ENCODE measurements at places on chromosomes 7 and 10. TPM values are rescaled to one million over a fixed set of nuclear protein-coding genes. Genes with fewer than 3 reads are reported as not detected.

DNA sequence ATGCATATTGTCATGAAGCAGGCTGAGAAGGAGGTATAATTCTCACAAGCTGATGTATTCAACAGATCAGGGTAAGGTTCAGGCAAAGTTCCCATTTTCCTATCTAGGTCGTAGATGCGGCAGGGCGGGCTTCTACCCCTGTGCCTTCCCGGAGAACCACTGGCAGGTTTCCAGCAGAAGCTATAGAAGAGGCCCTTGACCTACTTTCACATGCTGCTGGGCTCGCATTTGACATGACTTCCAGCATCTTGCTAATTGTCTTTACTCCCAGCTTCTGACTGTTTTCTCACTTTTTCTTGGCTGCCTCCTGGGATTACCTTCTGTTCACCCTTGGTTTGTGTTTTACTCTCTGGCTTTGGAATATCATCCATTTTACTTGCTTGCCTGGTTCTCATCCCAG, 32.6 kb upstream of the ORC5 start:
- H3K27ac ChIP-seq: no peak overlapping the region
- peak; percentile 51 for DNase-seq
- H3K36me3 ChIP-seq: no peaks in the 10 kb centered on the region

- peaks cover 5% of the 10 kb centered on the region for H3K36me3 ChIP-seq
- peak overlapping the region; percentile 85 for H3K27ac ChIP-seq
- peak overlapping the region; percentile 48 for H3K4me3 ChIP-seq
- no peak for DNase-seq
- H3K27me3 ChIP-seq: no peaks in the 10 kb centered on the region
Observed at GRCh38 chr10:4826792-4827324, 851 bp downstream of the AKR1E2 start.

GRCh38 chr7:1181031-1181430, 21.0 kb upstream of the ZFAND2A start:
- H3K27me3 ChIP-seq: peaks cover 33% of the 10 kb centered on the region
- H3K4me1 ChIP-seq: no peaks in the 10 kb centered on the region
- H3K36me3 ChIP-seq: no peaks in the 10 kb centered on the region
- H3K4me3 ChIP-seq: no peak overlapping the region
- no peak for DNase-seq

- H3K36me3 ChIP-seq: no peaks in the 10 kb centered on the region
- H3K4me1 ChIP-seq: no peaks in the 10 kb centered on the region
- peaks cover 7% of the 10 kb centered on the region for H3K27me3 ChIP-seq
- no peak for DNase-seq
Observed at GRCh38 chr7:148397985-148398384, 192.6 kb upstream of the C7orf33 start.

DNA sequence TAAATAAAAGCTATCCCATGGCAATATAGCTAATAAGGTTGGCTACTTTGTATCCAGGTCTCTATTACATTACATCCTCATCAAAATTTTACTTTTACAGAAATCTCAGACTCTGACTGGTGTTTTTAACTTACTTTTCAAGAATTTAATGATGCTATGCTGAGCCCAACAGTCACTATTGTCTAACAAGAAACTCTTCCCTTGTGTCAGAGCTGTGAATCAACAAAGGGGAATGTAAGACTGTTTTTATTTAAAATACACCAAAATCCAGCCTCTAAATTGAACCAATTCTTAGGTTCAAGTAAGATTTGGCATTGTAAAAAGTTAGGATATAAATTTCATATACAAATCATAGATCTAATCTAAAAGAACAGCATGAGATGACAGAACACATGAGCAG, 7.0 kb downstream of the RTKN2 start:
- H3K27me3 ChIP-seq: no peaks in the 10 kb centered on the region
- no peak for DNase-seq
- no peaks in the 10 kb centered on the region for H3K36me3 ChIP-seq
- H3K4me3 ChIP-seq: no peak overlapping the region

The MINDY4 gene
- polyA plus RNA-seq: 4.0 TPM

The PRPS1L1 gene
- not detected for polyA plus RNA-seq

All from muscle of leg (tissue), 16 donors.